Activated CD4-positive, CD25-positive, alpha-beta regulatory T cell (primary cell): ENCODE measurements at places on chromosomes 7 and 10.

DNA sequence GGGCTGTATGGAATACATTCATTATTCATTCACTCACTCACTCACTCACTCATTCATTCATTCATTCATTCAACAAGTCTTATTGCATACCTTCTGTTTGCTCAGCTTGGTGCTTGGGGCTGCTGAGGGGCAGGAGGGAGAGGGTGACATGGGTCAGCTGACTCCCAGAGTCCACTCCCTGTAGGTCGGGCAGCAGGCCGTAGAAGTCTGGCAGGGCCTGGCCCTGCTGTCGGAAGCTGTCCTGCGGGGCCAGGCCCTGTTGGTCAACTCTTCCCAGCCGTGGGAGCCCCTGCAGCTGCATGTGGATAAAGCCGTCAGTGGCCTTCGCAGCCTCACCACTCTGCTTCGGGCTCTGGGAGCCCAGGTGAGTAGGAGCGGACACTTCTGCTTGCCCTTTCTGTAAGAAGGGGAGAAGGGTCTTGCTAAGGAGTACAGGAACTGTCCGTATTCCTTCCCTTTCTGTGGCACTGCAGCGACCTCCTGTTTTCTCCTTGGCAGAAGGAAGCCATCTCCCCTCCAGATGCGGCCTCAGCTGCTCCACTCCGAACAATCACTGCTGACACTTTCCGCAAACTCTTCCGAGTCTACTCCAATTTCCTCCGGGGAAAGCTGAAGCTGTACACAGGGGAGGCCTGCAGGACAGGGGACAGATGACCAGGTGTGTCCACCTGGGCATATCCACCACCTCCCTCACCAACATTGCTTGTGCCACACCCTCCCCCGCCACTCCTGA, 2.4 kb downstream of the EPO start:
- DNase-seq: no peak

DNA sequence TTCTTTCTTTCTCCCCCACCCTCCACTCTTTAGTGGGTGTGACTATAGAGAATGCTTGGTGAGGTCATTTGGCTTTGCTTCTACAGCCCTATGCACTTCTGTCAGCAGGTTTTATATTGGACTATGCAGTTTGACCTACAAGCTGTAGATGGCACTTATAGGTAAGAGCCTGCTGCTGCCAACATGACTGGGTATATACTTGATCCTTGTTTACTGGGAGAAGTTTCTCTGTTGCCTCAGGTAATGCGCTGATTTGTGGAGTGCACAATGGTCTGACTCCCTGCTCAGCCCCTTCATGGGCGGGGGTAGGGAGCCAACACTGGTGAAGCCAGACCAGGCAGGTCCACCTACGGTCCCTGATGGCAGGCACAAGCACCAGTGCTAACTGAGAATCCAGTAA, 33.7 kb upstream of the C7orf33 start:
- no peak for DNase-seq

- no peak for DNase-seq
Observed at GRCh38 chr7:145212050-145212449, 376.2 kb upstream of the TPK1 start.

- no peak for DNase-seq
Observed at GRCh38 chr7:85177316-85177715, 9.5 kb downstream of the SEMA3D start.

DNA sequence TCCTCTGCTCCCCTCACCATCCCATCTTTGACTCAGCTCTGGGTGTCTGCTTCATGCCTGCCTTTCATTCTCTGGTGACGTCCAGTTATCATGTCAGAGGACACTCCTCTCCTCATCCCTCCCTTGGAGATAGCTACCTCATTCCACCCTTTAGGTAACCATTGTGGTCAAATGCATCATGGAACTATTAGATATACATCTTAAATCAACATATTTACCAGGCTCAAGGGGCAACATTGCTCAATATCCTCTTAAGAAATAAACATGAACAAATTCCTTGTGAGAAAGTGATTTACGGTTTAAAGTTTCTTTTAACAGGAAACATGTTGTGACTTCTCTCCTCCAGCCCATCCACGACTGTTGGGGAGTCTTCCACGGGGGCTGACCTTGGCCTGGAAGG, 511.6 kb upstream of the IGFBP3 start:
- DNase-seq: no peak

GRCh38 chr7:85405016-85405902, 218.4 kb upstream of the SEMA3D start:
- DNase-seq: no peak

GRCh38 chr7:158286210-158286609, 301.4 kb downstream of the PTPRN2 start:
- no peak for DNase-seq

DNA sequence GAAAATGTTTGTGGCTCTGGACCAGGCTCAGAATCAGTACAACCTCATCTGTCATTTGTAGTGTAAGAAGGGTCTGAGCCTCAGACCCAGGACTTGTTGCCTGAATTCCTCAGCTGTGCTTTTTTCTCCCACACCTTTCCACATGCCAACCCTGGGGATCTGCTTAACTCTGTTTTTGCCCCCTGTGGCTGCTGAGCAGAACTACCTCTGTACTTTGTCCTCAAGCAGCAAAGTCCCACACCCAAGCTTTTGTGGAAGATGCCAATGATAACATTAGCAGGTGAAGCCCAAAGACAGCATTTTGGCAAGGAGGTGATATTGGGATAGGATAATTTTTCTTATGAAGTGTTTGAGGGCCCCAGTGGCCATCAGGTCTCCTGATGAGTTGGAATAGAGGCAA, 5.8 kb upstream of the CYP2C18 start:
- DNase-seq: no peak

GRCh38 chr7:76340617-76341131, 18.1 kb downstream of the YWHAG start:
- DNase-seq: no peak
